NCI-H524 treated with DMSO at 0.1 percent for 48 hours (cell line): ENCODE measurements at places on chromosomes 3 and 15.

GRCh38 chr3:94937980-94938379 lies 875.1 kb downstream of the NSUN3 start:
- DNase-seq = no peak

GRCh38 chr3:16294844-16295243 lies 29.8 kb downstream of the OXNAD1 start:
- no peak for DNase-seq

DNA sequence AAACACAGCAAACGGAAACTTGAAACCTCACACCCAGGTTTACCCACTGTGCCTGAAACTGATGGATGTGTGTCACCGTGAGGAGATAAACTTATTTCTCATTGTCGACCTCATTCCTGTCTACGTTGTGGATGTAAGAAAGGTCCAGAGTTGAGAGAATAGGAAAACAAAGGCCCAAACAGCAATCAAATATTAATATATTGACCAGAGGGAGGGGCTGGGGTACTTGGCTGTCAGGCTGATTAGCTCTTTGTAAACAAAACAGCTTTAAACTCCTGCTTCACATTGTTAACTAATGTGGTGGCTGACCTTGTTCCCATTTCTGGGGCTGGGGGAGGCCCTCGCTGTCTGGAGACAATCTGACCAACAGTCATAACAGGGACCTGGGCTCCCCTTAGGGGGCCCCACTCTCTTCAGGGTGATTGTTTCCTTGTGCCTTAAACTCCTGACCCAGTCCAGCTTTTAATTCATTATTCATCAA lies 937.6 kb downstream of the MCTP2 start:
- no peak for DNase-seq

GRCh38 chr3:142613491-142613890 lies 17.3 kb downstream of the PLS1 start:
- no peak for DNase-seq

DNA sequence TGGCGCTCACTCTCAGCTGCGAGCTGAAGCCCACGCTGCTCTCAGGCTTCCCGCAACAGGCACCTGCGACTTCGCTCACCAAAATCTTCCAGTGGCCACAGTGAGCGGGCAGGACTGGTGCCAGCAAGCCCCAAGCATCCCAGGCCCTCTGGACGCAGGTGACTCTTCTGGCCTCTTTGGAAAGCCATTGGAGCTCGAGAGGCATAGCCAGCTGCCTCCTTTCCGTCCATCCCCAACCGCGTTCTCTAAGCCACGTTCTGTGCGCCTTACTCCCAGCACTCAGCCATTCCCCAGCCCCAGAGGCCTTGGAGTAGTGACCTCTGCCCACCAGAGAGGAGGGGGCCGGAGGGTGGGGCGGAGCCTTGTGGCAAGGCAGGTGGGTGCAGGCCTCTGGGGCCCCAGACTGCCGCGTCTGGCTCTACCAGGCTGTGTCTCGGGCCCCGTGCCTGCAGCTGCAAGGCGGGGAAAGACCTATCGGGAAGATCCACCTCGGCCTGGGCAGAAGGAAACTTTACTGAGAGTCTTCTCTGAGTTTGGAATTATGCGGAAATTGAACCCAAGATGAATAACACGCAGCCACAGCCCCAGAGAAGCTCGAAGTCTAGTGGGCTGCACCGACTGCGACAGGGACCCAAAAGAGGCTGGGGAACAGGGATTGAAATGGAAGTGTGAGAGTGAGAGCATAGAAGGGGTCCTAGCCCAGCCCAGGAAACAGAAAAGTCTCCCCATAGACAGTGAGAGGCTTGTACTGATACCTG lies 3.6 kb upstream of the SOX14 start:
- DNase-seq = no peak

DNA sequence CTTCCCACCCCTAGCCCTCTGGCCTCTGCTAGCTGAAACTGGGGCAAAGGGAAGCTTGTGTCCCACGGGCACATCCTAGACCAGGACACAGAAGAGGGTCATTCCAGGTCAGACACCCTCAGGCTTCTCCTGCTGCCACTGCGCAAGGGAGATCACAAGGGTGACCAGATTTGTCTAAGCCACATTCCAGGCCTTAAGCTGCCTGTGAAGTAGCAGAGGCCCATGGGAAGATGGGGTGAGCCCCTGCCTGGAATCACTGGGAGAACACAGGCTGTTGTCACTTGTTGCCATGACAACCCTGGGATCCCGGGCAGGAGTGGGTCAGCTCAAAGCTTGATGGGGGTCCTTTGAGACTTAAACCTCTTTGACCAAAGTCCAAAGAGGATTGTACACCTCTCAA lies 10.8 kb downstream of the STRA6 start:
- DNase-seq = no peak

- DNase-seq = no peak
Measured at GRCh38 chr3:125552401-125552800, 32.4 kb upstream of the SNX4 start.

DNA sequence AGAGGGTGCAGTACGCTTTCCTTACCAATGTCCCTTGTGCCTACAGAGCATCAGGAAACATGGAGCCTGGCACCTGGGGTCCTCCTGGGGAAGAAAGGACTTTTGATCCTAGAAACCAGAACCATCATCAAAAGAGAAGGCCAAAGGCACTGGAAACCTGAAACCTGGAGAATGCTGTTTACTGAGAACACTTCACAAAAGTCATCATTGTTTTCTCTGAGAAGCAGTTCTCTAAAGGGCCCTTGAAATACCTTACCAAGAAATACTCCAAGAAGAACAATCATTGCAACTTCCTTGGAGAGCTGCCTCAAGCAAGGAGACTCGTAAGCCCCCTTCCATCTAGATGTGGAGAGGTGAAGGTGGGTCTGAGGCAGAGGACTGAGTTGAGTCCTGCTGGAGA lies 66.0 kb downstream of the TLE3 start:
- no peak for DNase-seq

DNA sequence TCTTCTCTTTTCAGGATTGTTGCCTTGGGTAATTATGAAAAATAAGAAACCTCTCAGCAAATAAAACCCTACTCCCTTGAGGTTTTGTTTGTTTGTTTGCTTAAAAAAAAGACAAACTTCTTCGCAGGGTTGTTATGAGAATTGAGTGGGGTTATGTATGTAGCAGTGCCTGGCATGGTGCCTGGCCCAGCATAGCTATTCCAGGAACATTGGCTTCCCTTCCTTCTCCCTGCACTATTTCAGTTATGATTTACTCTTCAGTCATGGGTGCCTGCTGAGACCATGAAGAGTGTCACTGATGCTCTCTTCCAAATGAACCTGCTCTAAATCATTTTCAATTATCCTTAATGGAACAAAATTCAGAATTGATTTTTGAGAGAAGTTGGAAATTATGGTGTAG lies 283.5 kb upstream of the ROPN1 start:
- no peak for DNase-seq

DNA sequence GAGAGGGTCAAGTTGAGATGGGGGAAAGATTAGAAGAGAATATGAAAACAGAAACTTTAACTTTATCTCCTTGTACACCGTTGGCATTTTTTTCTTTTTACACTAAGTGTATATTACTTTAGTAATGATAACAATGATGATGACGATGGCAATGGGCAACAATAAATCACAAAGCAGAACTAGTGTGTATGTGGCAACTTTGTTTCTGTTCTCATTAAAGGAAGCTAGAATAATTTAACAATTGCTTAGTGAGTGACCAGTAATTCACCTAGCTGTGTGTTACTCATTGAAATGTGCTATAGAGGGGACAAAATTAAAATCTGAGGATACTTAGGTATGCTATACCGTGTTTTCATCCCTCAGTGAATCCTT lies 318.5 kb upstream of the TBL1XR1 start:
- no peak for DNase-seq

DNA sequence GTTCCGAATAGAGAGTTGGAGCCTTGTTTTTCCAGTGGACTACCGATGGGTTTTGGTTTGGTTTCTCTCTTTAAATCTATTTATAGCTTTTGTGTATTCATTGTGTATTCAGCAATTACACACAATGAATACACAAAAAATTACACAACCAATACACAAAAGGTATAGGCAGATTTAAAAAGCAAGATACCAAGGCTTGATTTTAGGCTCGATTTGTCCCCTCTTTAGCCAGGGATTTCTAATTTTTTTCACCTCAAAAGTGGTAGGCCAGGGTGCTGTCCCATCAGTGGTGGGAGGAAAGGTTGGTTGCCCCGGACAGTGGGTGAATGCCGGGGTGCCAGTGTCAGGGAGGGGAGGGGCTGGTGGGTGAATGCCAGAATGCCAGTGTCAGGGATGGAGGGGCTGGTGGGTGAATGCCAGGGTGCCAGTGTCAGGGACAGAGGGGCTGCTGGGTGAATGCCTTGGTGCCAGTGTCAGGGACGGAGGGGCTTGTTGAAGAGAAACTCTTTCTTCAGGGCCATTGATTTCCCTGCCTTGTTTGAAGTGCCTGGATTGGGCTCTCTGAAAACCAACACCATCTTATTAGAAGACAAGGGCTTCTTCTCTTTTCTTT lies 186.2 kb downstream of the GOLGA6L6 start:
- DNase-seq = no peak
